ENCODE measurements at places on chromosomes 3 and 15.
A peak's percentile ranks its signal among the peaks of the same experiment; 100 is the strongest.

DNA sequence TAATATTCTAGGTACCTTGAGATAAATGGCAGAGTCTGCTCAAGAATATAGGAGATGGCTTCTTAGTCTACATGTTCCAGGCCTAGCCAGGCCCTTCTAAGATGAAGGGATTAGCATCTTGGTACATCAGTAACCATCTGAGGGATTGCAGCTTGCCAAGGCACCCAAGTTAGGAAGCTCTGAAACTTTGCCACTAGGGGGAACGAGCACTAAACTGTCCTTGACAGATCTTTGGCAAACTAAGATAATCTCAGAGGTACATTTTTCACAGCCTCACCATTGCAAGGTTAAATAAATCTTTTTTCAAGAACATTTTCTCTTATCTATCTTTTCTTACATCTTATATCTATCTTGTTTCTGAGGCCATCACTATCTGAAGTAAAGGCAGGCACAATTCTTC, 351.2 kb downstream of the RAP2B start:
- no peak for DNase-seq

DNA sequence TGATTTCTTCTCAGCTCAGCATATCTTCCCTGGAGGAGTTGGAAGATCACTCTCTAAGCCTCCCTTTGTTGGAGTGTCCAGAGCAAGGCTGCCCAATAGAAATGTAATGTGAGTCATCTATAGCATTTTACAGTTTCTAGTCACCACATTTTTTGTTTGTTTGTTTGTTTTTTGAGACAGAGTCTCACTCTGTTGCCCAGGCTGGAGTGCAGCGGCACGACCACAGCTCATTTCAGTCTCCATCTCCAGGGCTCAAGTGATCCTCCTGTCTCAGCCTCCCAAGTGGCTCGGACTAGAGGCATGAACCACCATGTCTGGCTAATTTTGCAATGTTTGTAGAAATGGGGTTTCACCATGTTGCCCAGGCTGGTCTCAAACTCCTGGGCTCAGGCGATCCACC, 21.3 kb downstream of the KLHL6 start:
- no peak for DNase-seq

DNA sequence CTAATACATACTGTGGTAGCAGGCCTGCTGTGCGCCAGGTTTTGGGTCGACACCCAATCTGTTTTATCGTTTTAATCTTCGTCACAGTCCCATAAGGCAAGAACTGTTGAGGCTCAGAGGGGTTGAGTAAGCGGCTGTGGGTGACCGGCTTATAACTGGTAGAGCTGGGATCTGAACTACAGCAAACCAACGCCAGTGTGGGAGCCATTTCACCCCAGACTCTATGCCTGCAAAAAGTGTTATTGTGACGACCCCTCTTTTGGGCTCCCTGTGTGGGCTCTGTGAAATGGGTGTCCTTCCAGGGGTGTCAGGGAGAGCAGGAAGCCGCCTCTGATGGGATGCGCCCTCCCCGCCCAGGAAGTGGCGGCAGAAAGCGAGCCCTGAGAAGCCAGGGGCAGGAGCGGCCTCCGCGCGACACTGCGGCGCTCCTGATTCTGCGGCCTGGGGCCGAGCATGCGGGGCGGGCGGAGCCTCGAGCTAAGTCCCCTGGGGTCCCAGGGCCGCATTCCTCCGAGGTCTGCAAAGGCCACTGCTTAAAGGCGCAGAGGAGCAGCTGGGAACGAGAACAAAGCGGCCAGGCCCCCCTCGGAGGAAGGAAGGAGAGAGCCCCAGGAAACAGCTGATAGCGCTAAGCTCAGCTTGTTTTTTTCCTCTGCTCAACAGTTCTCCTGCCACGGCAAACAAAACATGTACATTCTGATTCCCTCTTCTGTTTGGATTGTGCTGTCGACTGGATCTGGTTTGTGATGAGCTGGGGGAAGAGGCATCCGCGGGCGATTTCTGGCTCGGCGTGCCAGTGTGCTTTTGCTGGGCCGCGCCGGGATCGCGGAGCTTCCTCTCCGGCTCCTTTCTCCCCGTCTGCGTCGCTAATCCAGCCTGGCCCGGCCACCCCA, 33.9 kb downstream of the GRK7 start:
- DNase-seq: no peak

DNA sequence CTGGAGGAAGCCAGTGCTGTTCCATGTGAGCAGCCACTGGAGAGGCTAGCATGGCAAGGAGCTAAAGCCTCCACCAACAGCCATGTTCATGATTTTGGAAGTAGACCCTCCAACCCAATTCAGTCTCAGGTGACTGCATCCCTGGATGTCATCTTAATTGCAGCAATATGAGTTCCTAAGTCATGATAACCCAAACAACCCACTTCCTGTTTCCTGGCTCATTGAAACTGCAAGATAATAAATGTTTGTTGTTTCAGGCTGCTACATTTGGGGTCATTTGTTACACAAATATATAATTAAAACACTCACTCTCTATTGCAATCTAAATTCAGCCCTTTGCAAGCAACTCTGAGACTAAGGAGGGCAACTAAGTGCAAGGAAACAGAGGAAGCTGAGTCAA, 62.4 kb upstream of the SLC24A5 start:
- DNase-seq: no peak

DNA sequence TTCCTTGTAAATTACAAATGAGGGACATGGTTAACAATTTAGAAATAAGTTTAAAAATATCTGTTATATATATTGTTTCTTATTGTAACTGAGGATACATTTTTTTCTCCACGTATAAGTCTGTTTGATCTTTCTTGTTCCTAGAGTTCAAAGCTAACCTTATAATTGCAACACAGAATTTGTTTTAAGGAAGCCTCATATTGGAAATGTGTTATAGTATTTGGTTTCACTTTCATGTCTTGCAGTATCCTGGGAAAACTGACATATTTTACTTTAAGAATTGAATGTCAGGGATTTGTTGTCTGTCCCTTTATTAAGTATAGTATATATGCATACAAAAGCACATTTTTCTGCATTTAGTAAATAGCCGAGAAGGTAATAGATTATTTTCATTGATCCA, 23.5 kb upstream of the NIT2 start:
- DNase-seq: no peak

DNA sequence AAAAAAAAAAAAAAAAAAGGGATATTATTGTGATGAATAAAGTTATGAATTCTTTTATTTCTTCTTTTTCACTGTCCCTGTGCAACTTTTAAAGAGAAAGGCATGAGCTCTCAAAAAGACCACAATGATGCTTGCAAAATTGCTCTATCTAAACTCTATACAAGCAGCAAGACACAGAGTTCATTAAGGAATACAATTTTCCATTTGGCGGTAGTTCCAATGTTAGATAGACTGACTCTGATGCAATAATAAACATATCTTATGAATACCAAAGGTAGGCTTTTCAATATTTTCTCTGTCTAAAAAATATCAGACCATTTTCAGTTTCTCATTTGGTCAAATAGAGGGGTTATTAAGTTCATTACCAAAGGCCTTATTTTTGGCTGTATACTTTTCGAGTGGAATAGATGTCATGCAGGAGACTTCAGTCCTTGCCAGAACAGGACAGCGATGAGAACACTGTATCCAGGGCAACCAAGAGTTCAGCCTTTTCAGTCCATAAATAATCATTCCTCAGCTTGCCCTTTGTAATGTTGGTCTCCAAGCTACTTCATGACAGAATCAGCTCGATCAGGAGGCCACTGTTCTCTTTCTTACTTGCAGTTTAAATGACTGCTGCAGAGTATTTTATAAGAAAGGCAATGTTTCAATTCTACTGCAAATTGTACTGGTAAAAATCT, 162.9 kb upstream of the FAM3D start:
- no peak for DNase-seq

GRCh38 chr3:147392625-147392946, 13.8 kb downstream of the ZIC4 start:
- DNase-seq: no peak

DNA sequence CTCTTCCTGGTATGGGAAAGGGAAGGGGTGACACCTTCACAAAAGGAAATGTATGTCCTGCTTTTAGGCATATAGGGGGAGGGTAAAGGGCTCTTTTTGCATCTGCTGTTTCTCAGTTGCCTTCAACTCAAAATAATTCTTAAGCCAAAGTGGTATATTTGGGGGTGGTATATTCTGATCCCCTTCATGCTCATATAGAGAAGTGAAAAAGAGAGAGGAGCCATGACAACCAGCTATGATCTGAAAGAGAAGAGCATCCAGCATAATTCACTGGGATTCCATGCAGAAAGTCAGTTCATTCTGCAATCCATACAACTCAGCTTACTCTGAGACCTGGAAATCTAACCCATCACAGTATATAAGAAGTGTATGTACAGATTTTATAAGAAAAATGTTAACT, 22.3 kb downstream of the DENND6A start:
- DNase-seq: no peak

- no peak for DNase-seq
Measured at GRCh38 chr15:99386391-99386790, 135.1 kb downstream of the LRRC28 start.

DNA sequence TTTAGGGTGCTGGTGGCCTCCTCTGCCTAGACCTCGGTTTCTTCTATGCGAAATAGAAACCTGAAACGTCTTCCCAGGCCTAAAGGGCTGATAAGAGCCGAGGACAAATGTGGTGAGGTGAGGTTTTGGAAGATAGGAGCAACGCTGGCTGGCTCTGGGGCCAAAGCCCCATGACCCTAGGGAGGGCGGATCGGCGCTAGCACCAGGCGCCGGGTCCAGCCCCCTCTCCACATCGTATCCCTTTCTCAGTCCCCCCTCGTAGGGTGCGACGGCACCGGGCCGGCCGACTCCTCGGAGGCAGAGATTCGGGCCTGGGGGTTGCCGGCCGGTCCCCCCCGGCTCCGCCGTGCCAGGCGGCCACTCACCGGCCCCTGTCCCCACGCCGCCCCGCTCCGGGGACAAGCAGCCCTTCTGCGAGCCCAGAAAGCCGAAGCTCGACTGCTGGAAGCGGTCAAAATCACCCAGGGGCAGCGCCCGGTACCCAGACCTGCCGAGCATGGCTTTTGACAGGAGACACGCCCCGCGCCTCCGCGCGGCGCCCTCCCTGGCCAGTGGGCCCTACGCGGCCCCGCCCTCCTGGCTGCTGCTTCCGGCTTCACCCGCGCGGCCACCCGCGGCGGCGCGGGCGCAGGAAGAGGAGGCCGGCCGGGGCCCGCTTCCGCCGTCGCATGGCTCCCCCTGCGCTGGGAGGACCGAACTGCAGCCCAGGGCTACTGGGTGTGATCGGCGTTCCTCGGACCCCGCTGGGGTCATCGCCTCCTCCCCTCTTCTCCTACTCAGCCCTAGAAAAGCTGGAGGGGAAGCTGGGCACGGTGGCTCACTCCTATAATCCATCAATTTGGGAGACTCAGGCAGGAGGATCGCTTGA, at the start of gene STOML1:
TSS of gene STOML1 (minus strand) at position 570 of the 868 bp plus-strand sequence. CDS start at position 498, 72 bp downstream.
- DNase-seq: peak; percentile 86
